ENCODE measurements at places on chromosomes 16 and 17.

- no peak for DNase-seq
Observed at GRCh38 chr16:3060339-3061127, 4.9 kb upstream of the IL32 start.

DNA sequence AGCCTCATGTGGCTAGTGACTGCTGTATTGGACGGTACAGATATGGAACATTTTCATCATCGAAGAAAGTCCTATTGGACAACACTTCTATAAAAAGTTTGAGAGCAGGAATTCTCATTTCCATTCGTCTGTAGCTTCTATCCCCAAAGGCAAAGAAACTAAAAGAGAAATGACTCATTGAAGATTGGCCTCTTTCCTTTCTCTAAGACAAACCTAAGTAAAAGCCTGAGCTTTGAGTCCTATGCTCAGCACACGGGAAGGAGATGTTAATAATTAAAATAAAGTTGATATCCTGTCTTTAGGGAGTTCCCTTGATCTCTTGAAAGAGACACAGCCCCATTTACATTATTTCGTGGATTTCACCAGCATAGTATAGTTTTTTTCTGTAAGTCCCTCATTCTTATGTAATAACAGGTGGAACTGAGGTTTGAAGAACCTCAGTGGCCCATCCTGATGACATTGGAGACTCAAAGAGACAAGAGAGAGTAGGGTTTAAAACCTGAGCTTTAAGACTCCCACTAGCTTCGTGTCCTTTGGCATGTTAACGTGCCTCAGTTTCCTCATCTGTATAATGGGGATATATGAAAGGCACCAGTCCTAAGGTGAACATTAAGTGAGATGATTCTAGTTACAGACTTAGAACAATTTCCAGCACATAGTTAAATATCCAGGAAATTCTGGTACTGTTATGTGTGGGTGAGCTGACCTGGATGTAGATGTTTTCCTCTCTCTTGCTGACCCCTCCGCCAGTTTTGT lies 174.0 kb downstream of the IRX3 start:
- DNase-seq, result no peak

GRCh38 chr16:68760671-68761275 lies 23.7 kb downstream of the CDH1 start:
- DNase-seq, result peak; percentile 79

- no peak for DNase-seq
Observed at GRCh38 chr17:45902892-45903346, 8.6 kb downstream of the MAPT start.

GRCh38 chr16:84975066-84975465 lies 36.3 kb downstream of the ZDHHC7 start:
- no peak for DNase-seq

- DNase-seq, result no peak
Observed at GRCh38 chr16:69823831-69824563, 61.9 kb downstream of the WWP2 start.

- no peak for DNase-seq
Observed at GRCh38 chr17:37043201-37043600, 94.4 kb downstream of the AATF start.

DNA sequence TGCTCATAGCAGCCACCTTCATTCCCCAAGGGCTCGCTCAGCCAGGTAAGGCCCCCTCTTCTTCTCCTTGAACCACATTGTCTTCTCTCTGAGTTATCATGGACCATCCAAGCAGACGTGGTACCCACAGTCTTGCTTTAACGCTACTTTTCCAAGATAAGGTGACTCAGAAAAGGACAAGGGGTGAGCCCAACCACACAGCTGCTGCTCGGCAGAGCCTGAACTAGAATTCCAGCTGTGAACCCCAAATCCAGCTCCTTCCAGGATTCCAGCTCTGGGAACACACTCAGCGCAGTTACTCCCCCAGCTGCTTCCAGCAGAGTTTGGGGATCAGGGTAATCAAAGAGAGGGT lies 272 bp downstream of the CCL2 start:
- no peak for DNase-seq

GRCh38 chr16:84891149-84891795 lies 71.5 kb downstream of the CRISPLD2 start:
- DNase-seq, result no peak

DNA sequence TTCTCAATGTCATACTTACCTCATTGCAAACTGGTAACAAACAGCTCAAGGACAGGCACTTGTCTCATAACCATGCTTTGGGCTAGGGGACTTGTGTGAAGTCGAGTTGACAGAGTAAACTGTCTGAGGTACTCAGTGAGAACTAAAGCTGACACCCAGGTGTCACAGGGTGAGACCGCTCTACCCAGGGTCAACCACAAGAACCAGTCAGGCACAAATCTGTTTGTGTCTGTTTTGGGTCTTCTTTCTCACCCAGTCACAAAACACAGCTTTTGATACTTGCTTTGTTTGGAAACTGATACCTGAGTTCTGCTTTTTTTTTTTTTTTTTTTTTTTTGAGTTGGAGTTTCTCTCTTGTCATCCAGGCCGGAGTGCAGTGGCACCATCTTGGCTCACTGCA lies 161.1 kb downstream of the STX8 start:
- DNase-seq, result no peak

DNA sequence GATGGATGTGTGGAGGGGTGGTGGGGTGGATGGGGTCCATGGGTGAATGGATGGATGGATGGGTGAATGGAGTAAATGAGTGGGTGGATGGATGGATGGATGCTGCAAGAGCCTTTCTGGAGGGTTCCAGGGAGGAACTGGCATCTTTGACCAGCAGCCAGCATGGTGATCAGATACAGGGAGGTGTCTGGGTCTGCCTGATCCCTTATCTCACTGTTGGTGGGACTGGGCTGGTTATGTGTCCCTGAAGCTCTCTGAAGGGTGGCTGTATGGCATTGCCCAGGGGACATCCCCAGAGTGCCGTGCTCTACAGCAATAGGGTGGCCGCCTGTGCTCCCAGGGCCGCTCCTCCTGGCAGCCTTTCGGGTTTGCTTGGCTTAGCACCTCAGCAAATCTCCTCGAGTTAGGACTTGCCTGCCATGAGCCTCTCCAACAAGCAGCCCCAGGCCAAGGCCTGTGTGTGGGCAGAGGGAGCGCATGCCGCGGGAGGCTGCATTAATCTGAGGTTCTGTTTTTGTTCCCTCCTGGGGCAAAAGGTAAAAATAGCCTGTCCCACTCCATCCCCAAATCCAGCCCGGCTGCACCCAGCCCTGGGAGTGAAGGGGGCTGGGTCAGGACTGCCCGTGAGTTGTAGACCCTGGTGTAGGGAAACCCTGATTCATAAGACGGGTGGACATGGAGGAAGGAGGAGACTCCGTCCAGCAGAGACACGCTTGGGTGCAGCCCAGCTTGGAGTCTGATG lies 165.4 kb downstream of the SEC14L1 start:
- DNase-seq, result no peak

GRCh38 chr17:77746896-77747554 lies 211.5 kb upstream of the TNRC6C start:
- no peak for DNase-seq

DNA sequence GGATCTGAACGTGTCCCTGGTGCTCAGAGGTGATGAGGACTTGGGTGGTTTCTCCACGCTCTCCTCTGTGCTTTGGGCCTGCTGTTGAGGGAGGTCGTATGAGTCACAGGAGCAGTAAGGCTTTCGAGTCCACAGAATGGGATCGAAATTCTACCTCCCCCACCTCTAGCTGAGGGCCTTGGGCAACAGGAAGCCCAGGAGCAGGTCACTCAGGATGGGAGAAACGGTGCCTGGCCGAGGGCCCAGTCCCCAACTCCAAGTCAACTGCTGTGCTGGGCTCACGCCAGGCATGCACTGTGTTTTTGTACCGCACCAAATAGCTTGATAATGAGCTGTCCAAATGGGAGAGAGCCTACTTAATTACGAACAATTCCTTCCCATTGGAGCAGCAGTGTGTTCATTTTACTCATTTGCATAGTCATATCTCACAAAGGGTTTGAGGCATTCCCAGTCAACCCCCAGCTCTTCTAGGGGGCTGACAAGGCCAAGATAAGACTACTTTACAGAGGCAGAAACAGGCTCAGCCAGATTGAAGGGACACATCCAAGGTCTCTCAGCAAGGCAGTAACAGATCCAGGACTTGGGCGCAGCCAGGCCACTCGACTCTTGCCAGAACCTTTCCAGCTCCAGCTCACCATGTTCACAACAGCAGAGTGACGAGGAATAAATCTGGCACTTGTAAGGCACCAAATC lies 53.6 kb downstream of the WNT3 start:
- DNase-seq, result peak; percentile 12

DNA sequence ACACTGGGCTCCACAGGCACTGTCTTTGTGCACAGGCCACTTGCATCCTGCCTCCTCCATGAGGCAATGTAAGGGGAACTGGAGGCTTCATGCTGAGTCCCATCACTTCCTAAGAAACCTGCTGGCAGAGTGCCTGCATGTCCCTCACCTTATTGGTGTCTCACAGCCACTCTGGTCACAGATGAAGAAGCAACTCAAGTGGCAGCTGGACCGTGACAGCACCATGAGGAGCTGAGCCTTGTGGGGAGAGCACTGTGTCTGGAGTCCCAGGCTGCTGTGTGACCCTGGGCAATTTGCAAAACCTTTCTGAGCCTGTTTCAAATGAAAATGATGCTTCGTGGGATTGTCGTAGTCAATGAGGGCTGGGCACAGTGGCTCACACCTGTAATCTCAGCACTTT lies 19.5 kb downstream of the ANKRD40 start:
- DNase-seq, result no peak

DNA sequence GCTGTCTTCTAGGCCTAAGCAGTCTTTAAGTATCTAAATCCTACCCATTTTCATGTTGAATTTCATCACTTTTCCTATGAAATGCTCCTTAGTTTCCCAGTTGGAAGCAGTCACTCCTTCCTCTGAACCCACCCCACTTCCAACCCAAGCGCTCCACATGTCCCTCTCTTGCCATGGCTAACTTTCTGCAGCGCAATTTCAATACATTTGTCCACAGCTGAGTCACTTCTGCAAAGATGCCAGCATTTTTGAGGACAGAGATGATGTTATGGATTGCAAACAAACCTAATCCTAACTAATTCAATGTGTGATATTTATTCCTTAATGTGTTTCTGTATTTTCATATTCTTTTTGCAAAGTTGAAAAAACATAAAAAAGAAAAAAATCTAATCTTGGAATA lies 71.7 kb downstream of the HLF start:
- no peak for DNase-seq

DNA sequence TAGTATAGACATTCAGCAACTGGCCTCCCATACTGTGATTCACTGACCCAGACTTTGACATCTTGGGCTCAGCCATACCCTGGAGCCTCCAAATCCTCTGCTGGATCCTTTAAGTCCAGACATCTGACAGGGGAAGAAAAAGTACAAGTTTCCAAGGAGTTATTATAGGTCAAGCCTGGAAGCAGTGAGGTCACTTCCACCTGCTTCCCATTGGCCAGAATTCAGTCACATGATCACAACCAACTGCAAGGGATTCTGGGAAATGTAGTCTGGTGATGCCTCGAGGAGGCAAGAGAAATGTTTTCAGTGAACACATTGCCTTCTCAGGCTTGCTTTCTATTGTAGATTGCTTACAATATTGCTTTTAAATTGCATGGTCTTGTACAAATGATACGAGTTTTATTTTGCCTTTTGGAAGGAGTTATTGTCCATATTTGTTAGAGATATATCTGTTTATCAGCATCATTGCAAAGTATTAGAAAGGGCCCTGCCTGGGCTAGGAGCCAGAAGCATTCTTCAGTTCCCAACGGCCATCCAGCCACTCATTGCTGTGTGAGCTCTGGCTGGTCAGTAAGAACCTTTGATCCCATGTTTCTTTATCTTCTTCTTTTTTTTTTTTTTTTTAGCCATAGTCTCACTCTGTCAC lies 696.9 kb downstream of the WWOX start:
- no peak for DNase-seq

DNA sequence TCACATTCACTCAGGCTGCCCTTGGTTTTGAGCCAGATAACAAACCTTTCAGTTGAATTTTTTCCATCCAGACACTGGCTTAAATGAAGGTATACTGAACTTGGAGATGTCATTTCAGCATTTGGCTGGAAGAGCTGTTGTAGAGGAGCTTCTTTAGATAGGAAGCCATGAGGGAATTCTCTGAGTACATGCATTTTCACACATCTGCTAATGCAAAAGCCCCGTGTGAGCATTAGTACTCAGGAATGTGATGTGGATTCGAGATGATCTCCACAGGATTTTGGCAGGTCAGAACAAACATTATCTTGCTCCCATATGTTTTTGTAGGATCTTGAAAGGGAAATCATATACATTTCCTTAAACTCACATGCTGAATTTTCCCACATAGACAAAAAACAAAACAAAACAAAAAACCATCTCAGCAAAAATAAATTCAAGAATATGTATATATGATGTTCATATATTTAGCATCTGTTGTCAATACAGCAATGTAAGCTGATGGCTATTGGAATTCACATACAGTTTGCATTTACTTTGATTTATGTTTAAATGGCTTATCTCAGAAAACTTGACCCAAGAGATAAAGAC lies 277.2 kb upstream of the TBX2 start:
- no peak for DNase-seq

DNA sequence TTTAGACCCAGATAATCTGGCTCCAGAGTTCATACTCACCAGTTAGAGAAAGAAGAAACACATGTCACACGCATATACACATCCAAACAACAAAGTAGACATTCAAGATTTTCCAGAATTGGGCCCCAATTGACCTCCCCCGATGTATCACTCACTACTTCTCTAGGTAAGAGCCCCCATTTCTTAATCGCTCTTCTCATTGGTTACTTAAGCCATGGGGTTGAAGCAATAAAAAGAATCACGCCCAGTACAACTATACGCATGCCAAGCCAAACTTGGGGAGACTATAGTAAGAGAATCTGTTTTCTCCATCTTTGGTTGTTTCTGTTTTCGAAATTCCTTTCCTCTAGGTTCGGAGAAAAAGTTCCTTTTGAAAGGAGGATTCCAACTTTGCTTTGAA lies 565 bp downstream of the DDX52 start:
- DNase-seq, result no peak

DNA sequence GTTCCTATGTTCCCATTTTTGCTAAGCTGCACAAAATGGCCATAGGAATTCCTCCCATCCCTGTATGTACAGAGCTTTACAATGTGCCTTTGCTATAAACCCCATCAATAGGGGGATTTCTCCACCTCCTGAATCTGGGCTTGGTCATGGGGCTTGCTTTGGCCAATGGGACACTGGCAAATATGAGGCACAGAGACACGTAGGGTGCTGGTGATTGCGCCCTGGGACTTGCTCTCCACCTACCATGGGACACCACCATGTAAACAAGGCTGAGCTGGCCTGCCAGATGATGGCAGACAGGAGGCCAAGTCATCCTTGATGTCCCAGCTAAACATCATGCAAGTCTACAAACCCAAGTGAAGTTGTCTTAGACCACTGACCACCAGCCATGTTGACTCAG lies 15.3 kb upstream of the ALDH3A1 start:
- DNase-seq, result no peak

DNA sequence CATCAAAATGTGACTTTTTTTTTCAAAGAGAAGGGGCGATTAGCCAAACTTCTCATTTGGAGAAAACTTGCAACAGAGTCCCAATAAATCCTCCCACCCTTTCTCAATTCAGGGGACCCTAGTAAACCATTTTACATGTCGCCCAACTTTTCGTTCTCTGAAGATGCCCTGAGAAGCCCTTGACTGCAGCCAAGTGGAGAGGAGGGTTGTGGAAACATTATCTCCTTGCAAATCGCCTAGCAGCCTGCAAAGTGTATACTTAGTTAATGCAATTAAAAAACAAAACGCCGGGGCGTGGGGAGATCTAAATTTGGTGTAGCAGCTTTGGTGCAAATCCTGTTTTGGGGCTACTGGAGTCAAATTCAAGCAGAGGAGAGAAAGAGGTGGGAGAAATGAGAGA lies 1.2 kb upstream of the SHISA9 start:
- DNase-seq, result no peak

Measured in stimulated activated CD8-positive, alpha-beta memory T cell treated with anti-CD3 and anti-CD28 coated beads, Interleukin-4, amount 100 ng/mL, for 48 hours (primary cell).